Transverse colon (tissue), 4 donors: ENCODE measurements at places on chromosomes 2 and 18. TPM values are rescaled to one million over a fixed set of nuclear protein-coding genes. Genes with fewer than 3 reads are reported as not detected.

The GPR35 gene
- total RNA-seq = 167 TPM

The BOLA3 gene
- 3.0 TPM for total RNA-seq

The KCNS3 gene
- total RNA-seq = 48.6 TPM

The KATNAL2 gene
- total RNA-seq = 5.1 TPM

The C2orf80 gene
- total RNA-seq = not detected

The LIMS1 gene
- total RNA-seq = 16.3 TPM

The NPAS2 gene
- 103 TPM for total RNA-seq

The SPDYA gene
- total RNA-seq = 1.4 TPM

The SULT1C4 gene
- total RNA-seq = not detected

The PLGLB2 gene
- total RNA-seq = not detected

- peak overlapping the region; percentile 48 for H3K27ac ChIP-seq
- no peaks in the 10 kb centered on the region for H3K36me3 ChIP-seq
- no peaks in the 10 kb centered on the region for H3K27me3 ChIP-seq
- H3K4me1 ChIP-seq = no peaks in the 10 kb centered on the region
Measured at GRCh38 chr18:32351032-32351431, 119.7 kb downstream of the GAREM1 start.

DNA sequence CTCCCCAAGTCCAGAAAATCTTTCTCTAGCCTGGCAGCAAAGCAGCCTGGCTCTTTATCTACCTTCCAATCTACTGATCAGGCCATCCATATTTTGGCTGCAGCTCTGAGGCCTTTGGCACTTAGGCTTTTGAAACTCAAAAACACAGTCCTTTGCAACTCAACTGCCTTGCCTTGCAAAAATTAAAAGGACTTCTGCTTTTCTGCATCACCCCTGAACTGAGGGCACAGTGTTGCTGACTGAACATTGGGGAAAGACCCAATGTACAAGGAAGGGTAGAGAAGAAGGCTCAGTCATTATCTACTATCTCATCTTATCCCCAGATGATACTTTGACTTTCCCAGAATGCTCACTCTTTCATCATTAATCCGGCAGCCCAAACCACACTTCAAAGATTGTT lies 625.5 kb downstream of the ARHGAP15 start:
- no peak overlapping the region for H3K4me3 ChIP-seq
- H3K27me3 ChIP-seq = no peaks in the 10 kb centered on the region
- no peaks in the 10 kb centered on the region for H3K4me1 ChIP-seq
- H3K36me3 ChIP-seq = no peaks in the 10 kb centered on the region
- no peak overlapping the region for H3K27ac ChIP-seq

DNA sequence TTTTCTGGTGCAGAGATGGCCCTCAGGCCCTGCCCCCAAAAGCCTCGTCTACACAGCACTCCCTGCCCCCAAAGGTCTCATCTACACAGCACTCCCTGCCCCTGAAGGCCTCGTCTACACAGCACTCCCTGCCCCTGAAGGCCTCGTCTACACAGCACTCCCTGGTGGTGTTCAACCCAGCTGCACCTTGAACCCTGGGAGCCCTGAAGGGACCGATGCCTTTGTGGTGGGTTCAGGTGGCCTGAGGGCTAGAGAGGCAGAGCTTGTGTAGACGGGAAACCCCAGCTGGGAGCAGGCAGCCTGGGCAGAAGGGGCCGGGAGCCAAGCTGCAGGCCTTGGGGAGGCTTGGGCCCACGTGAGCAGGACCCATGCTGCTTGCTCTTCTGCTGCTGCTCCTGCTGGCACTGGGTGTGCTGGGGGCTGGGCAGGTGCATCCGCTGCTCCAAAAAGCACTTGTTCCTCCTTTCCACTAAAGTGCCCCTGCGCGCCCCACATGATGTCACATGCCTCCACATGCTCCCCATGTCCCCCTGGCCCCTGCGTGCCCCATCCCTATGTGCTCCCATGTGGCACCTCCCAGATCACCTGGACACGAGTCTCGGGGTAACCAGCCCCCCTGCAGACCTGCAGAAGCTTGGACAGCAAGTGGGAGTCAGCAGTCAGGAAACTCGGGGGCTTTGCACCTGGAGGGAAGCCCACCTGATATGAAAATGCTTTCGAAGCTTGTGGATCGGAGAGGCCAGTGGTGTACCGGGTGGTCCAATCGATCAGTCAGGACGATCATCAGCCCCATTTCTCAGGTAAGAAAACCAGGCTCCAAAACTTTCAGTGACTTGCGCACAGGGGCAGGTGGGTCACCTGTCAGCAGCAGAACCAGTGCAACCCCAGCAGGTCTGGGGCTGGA lies 94.9 kb upstream of the CTDP1 start:
- no peaks in the 10 kb centered on the region for H3K36me3 ChIP-seq
- no peaks in the 10 kb centered on the region for H3K27me3 ChIP-seq
- H3K4me3 ChIP-seq = no peak overlapping the region
- H3K4me1 ChIP-seq = peaks cover 6% of the 10 kb centered on the region

- H3K36me3 ChIP-seq = no peaks in the 10 kb centered on the region
- no peaks in the 10 kb centered on the region for H3K27me3 ChIP-seq
- DNase-seq = no peak
- H3K4me3 ChIP-seq = no peak overlapping the region
- H3K4me1 ChIP-seq = no peaks in the 10 kb centered on the region
Measured at GRCh38 chr18:58511897-58512581, 116.9 kb downstream of the ALPK2 start.

DNA sequence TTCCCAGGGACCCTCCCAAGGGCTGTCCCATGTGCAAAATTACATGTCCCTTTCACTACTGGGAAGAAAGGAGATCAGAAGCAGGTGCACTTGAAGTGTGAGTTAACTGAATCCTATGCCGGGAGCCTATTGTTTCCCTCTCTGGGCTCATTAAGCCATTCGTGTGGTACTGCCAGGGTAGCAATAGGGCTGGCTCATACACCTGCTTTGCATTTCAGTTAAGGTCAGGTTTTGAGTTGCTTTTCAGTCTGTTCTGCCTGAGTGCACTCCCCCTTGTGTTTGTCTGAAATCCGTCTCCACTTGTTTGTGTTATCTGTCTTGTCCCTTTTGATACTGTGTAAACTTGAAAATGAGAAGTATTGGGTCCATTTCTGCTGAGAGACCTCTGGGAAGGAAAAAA lies 1232.6 kb upstream of the NRXN1 start:
- H3K4me3 ChIP-seq = no peak overlapping the region
- H3K27ac ChIP-seq = no peak overlapping the region
- H3K27me3 ChIP-seq = no peaks in the 10 kb centered on the region
- no peak for DNase-seq
- H3K36me3 ChIP-seq = no peaks in the 10 kb centered on the region

DNA sequence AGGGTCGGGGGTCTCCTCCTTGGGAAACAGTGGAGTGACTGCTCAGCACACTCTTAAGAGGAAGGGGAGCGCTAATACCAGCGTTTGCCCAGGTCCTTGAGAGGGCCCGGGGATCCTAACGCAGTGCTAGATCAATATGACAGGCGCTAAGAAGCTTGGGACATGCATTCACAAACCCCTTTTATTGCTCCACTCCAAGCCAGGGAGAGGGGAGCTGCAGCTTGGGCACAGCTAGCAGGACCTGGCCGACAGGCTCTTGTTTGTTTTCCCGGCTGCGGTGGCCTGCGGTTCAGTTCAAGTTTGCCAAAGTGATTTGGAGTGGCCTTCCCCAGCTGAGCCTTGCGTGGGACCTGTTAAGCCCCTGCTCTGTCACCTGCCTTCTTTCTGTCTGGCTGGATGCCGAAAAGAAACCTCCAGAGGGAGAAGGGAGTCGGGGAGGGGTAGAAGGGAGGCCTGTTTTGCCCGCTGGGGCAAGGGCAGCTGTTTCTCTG lies 152.1 kb downstream of the GLI2 start:
- peaks cover 6% of the 10 kb centered on the region for H3K27me3 ChIP-seq
- H3K4me1 ChIP-seq = no peaks in the 10 kb centered on the region
- H3K4me3 ChIP-seq = no peak overlapping the region
- H3K36me3 ChIP-seq = no peaks in the 10 kb centered on the region

DNA sequence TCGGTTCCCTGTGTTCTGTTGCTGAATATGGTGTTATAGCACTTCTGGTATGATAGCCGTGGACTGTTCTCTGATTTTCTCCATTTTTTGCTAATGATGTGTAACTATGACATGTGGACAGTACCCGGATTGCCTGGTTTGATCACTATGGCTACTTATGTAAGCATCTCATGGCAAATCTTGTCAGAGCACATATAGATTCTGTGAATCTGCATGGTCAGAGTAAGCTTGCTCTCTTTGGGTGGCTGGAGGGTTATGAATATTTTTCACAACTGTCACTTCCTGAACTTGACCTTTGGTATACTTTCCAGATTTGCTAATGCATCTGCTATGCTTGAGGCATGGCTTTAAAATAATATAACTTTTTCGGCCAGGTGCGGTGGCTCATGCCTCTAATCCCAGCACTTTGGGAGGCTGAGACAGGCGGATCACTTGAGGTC lies 36.8 kb upstream of the ATP8B1 start:
- no peaks in the 10 kb centered on the region for H3K27me3 ChIP-seq
- H3K27ac ChIP-seq = no peak overlapping the region
- DNase-seq = no peak
- no peaks in the 10 kb centered on the region for H3K4me1 ChIP-seq
- no peak overlapping the region for H3K4me3 ChIP-seq
- no peaks in the 10 kb centered on the region for H3K36me3 ChIP-seq

GRCh38 chr18:22946217-22946616 lies 13.1 kb downstream of the RBBP8 start:
- no peaks in the 10 kb centered on the region for H3K4me1 ChIP-seq
- H3K27me3 ChIP-seq = no peaks in the 10 kb centered on the region
- H3K36me3 ChIP-seq = no peaks in the 10 kb centered on the region
- no peak overlapping the region for H3K27ac ChIP-seq

DNA sequence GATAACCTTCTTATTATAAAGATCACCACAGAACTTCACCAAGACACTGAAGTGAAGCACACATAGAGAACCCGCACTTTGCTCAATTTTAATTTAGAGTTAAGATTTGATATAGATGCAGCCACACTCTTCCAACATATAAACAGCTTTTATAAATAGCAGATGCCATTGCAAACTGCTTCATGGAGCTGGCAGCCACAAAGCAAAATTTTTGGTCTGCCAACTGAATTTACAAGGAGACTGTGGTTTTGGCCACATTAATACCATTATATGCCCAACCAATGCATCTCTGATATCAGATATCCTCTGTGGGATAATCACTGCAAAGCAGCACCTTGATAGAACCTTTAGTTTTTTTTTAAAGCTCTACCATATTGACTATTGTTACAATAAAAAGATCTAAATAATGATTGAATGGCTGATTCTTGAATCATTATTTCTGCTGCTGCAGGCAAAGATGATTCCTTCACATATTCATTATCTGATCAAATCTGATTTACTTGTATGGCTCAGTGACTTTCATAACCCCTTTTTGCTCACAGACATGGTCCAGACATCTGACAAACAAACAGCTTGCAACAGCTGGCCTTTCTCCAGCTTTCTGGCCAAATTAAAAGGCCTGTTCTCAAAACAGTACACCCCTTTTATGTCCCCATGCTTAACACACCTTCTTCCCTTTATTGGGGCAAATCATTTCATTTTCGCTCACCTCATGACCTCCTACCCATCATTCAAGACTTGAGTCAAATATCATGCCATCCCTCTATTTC lies 88.4 kb downstream of the METTL4 start:
- H3K27me3 ChIP-seq = no peaks in the 10 kb centered on the region
- H3K36me3 ChIP-seq = no peaks in the 10 kb centered on the region
- no peak overlapping the region for H3K4me3 ChIP-seq
- no peak for DNase-seq
- H3K4me1 ChIP-seq = no peaks in the 10 kb centered on the region

GRCh38 chr18:65659312-65659711 lies 91.5 kb upstream of the CDH7 start:
- no peaks in the 10 kb centered on the region for H3K4me1 ChIP-seq
- DNase-seq = no peak
- H3K27me3 ChIP-seq = no peaks in the 10 kb centered on the region
- no peak overlapping the region for H3K4me3 ChIP-seq

DNA sequence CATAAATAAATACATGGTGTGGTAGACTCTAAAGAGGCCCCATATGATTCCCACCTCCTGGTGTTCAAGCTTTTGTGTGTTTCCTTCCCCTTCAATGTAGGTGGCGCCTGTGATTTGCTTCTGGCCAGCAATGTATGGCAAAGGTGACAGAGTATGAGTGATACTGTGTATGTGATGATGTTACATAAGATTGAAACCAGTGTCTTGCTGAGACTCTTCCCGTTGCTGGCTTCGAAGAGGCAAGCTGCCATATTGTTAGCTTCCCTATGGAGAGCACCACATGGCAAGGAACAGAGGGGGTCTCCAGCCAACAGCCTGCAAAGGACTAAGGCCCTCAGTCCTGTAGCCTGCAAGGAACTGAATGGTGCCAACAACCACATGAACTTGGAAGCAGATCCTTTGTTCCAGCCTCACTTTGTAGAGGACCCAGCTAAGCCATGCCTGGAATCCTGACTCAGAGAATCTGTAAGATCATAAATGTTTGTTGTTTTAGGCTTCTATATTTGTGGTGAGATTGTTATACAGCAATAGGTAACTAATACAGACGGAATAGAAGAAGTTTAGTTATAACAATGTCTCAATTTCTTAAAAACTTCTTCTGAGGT lies 1.7 kb upstream of the SMAD4 start:
- peak overlapping the region; percentile 99 for H3K27ac ChIP-seq
- H3K36me3 ChIP-seq = no peaks in the 10 kb centered on the region
- DNase-seq = peak; percentile 49
- no peak overlapping the region for H3K4me3 ChIP-seq
- H3K4me1 ChIP-seq = peaks cover 33% of the 10 kb centered on the region

- no peak overlapping the region for H3K4me3 ChIP-seq
- H3K27ac ChIP-seq = no peak overlapping the region
- H3K27me3 ChIP-seq = no peaks in the 10 kb centered on the region
- DNase-seq = no peak
- H3K36me3 ChIP-seq = no peaks in the 10 kb centered on the region
- H3K4me1 ChIP-seq = peaks cover 13% of the 10 kb centered on the region
Measured at GRCh38 chr2:98015671-98016070, 19.9 kb upstream of the TMEM131 start.

GRCh38 chr2:189860161-189860560 lies 75.9 kb downstream of the PMS1 start:
- no peaks in the 10 kb centered on the region for H3K36me3 ChIP-seq
- no peak overlapping the region for H3K4me3 ChIP-seq
- H3K27ac ChIP-seq = no peak overlapping the region
- DNase-seq = no peak
- no peaks in the 10 kb centered on the region for H3K4me1 ChIP-seq

- no peak overlapping the region for H3K4me3 ChIP-seq
- no peaks in the 10 kb centered on the region for H3K4me1 ChIP-seq
- H3K27ac ChIP-seq = no peak overlapping the region
- no peak for DNase-seq
Measured at GRCh38 chr18:2900684-2901422, 54.0 kb downstream of the EMILIN2 start.

DNA sequence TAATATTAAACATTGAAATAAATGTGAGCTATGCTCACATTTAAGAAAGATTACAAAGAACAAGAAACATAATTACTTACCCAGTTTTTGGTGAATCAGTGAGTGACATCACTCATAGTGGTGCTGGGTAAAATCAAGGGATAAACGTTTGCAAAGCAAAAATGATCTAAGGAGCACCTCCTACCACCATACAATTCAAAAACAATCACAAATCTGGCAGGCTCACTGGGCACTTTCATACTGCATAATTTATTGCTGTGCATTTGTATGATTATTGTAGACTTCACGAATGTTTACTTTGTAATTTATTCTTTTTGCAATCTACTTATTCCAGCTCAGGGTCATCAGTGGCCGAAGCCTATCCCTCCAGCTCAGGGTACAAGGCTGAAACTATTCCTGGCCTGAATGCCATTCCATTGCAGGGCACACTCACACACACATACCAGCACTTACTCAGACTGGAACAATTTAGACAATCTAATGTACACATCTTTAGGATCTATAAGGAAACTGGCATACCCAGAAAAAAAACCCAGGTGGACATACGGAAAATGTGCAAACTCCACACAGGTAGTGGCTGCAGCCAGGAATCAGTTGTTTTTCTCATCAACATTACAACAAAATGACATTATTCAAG lies 34.4 kb downstream of the AFTPH start:
- no peaks in the 10 kb centered on the region for H3K27me3 ChIP-seq
- no peak overlapping the region for H3K27ac ChIP-seq
- no peaks in the 10 kb centered on the region for H3K36me3 ChIP-seq
- no peak for DNase-seq
- H3K4me3 ChIP-seq = no peak overlapping the region
